ENCODE measurements at places on chromosomes 3 and 15. TPM values are rescaled to one million over a fixed set of nuclear protein-coding genes. Genes with fewer than 3 reads are reported as not detected.
A peak's percentile ranks its signal among the peaks of the same experiment; 100 is the strongest.

DNA sequence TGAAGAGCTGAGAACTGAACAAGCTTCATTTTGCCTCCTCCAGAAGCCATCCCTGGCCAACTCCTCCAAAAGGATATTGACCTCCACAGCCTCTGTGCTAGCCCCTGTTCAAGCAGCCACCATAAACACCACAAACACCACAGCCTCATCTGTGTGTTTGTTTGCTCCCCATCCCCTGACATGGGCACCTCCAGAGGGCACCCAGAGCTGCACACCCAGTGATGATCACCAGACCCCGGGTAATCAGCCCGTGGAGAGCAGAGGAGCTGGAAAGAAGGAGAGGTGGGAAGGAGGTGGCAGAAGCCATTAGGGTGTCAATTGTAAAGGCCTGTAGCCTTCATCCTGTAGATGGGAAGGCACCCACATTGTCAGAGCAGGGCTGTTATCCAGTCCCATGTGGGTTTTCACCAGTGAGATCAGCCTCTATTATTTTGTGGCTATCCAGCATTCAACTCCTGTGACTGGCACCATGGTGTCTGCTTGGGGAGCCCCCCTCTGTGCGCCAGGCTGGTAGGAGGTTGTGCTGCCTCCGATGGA lies 6.8 kb upstream of the WNT7A start:
- H3K4me3 ChIP-seq: no peak overlapping the region
- no peaks in the 10 kb centered on the region for H3K4me1 ChIP-seq
- H3K27me3 ChIP-seq: peaks cover 2% of the 10 kb centered on the region

DNA sequence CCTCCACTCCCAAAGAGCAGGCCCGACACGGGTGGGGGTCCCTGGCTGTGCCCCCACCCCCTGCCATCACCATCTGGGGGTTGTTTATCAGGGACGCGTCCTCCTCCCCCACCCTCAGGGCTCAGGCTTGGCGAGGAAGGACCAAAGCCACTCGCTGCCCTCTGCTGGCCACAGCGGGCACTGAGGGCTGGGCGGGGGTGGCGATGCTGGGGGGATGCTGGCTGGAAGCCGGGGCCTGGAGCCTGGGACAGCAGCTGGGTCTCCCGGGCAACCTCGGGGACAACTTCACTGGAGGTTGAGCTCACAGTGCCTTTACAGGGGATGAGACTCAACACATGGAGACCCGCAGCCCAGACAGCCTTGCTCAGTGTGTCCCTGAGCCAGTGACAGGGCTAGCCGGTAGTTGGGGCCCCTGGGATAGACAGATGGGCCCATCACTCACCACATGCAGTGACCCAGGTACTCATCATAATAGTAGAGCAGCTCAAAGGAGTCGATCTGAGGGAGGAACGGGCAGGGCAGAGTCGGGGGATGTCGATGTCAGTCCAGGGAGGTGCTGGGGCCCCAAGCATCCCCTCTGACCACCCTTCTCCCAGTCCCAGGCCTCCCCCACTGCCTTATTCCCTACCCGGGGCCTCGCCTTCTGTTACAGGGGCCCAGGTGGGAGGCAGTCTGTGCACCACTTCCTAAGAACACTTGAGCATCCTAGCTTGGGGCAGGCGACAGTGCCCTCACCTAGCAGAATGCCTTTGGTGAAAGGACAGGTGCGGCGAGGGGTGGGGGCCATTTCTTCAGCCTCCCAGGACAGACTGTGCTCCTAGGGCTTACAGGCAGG lies 5.9 kb upstream of the CALML4 start:
- H3K36me3 ChIP-seq: no peaks in the 10 kb centered on the region
- no peak overlapping the region for H3K4me3 ChIP-seq
- no peaks in the 10 kb centered on the region for H3K27me3 ChIP-seq
- no peak overlapping the region for H3K27ac ChIP-seq
- H3K4me1 ChIP-seq: peaks cover 2% of the 10 kb centered on the region

- H3K36me3 ChIP-seq: no peaks in the 10 kb centered on the region
- no peak overlapping the region for H3K27ac ChIP-seq
- H3K4me3 ChIP-seq: no peak overlapping the region
- no peaks in the 10 kb centered on the region for H3K27me3 ChIP-seq
Measured at GRCh38 chr15:39243396-39243795, 337.5 kb upstream of the THBS1 start.

DNA sequence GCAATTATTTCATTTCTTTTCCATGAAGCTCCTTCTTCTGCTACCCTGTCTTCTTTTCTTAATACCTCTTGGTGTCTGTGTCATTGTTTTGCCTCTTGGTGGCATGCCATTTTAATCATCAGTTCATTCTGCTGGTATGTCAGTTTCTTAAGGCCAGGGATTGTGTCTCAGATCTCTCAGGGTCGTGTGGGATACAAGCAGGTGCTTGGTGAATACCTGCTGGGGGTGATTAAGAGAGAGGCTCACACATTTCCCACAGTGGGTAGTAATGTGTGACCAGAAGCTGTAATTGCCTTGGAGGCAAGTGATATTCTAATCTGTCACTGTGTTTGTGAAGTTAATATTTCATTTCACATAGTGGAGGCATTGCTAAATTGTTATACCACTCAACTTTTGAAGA lies 361.4 kb upstream of the TRIM42 start:
- DNase-seq: no peak
- H3K4me3 ChIP-seq: no peak overlapping the region
- no peaks in the 10 kb centered on the region for H3K4me1 ChIP-seq
- no peaks in the 10 kb centered on the region for H3K27me3 ChIP-seq

DNA sequence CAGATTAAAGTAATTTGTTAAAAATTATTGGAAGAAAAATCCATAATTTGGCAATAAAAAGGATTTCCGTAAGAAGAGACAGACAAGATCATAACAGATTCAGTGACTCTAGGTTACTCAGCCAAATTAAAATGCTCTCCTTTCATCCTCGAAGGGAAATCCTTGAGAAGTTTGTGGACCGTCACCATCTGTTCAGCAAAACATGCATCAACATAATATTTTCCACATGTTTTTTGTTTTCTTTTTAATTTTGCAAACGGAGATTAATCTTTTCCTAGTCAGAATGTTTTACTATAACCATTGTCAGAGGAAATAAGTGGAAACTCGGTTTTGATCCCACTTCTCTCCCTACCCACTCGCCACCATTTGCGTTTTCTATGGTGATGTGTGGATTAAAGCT lies 128.3 kb downstream of the TMCO5A start:
- H3K27ac ChIP-seq: no peak overlapping the region
- no peaks in the 10 kb centered on the region for H3K27me3 ChIP-seq
- H3K36me3 ChIP-seq: no peaks in the 10 kb centered on the region
- no peaks in the 10 kb centered on the region for H3K4me1 ChIP-seq
- H3K4me3 ChIP-seq: no peak overlapping the region

- no peaks in the 10 kb centered on the region for H3K27me3 ChIP-seq
- H3K27ac ChIP-seq: no peak overlapping the region
- no peaks in the 10 kb centered on the region for H3K36me3 ChIP-seq
- no peak overlapping the region for H3K4me3 ChIP-seq
- H3K4me1 ChIP-seq: no peaks in the 10 kb centered on the region
Measured at GRCh38 chr3:113602256-113602655, 69.9 kb downstream of the SIDT1 start.

- H3K4me3 ChIP-seq: no peak overlapping the region
- H3K36me3 ChIP-seq: no peaks in the 10 kb centered on the region
- peak overlapping the region; percentile 91 for H3K27ac ChIP-seq
- peaks cover 7% of the 10 kb centered on the region for H3K4me1 ChIP-seq
- H3K27me3 ChIP-seq: no peaks in the 10 kb centered on the region
- DNase-seq: no peak
Measured at GRCh38 chr3:172142864-172143451, 103.6 kb downstream of the FNDC3B start.

GRCh38 chr3:17986348-17986816 lies 244.0 kb upstream of the TBC1D5 start:
- no peak overlapping the region for H3K4me3 ChIP-seq
- H3K27ac ChIP-seq: no peak overlapping the region
- H3K4me1 ChIP-seq: no peaks in the 10 kb centered on the region

DNA sequence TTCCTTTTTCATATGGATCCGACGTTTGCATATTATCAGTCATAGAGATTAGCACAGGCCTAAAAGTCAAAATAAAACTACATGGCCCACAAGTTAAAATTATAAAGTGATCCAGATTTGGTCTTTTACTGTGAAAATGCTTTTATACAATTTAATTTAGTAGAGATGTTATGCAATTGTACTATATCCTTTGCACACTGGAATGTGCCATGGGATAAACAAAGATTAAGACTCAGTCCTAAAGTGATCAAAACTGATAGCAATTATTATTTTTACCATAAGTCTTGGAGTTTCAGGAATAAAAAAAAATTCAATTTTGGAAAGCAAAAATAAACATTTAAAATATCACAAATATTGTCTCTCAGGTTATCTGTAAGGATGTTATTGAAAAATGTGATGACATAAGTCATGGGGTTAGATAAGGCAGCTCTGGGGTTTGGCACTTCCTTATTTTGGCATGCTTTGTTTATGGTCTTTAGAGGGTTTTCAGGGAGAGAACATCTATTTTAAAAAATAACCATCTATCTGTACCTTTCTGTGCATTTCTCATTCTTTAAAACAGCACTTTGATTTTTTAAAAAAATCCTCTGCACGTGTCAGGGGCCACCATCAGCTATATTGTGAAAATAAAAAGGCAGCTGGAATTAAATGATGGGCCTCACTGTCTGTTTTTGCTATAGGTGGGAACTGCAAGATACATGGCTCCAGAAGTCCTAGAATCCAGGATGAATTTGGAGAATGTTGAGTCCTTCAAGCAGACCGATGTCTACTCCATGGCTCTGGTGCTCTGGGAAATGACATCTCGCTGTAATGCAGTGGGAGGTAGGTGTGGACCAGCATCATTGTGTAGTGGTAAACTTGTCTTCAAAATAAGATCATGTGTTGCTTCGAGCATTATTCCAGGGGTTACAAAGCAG lies 67.3 kb downstream of the TGFBR2 start:
- no peaks in the 10 kb centered on the region for H3K4me1 ChIP-seq
- H3K27ac ChIP-seq: no peak overlapping the region
- peaks cover 57% of the 10 kb centered on the region for H3K36me3 ChIP-seq
- no peak for DNase-seq
- H3K27me3 ChIP-seq: no peaks in the 10 kb centered on the region

GRCh38 chr3:66407611-66408218 lies 93.1 kb downstream of the LRIG1 start:
- H3K27me3 ChIP-seq: no peaks in the 10 kb centered on the region
- no peak overlapping the region for H3K4me3 ChIP-seq
- H3K4me1 ChIP-seq: peaks cover 25% of the 10 kb centered on the region
- no peak overlapping the region for H3K27ac ChIP-seq

GRCh38 chr3:177770383-177771230 lies 573.3 kb upstream of the TBL1XR1 start:
- H3K4me1 ChIP-seq: no peaks in the 10 kb centered on the region
- H3K36me3 ChIP-seq: no peaks in the 10 kb centered on the region
- no peak overlapping the region for H3K4me3 ChIP-seq

GRCh38 chr15:70854666-70854976 lies 664 bp upstream of the LARP6 start:
- no peak overlapping the region for H3K4me3 ChIP-seq
- peak overlapping the region; percentile 58 for H3K27ac ChIP-seq
- H3K36me3 ChIP-seq: no peaks in the 10 kb centered on the region
- peaks cover 3% of the 10 kb centered on the region for H3K4me1 ChIP-seq

GRCh38 chr3:196275126-196275525 lies 12.4 kb downstream of the PCYT1A start:
- H3K27me3 ChIP-seq: no peaks in the 10 kb centered on the region
- H3K4me1 ChIP-seq: peaks cover 5% of the 10 kb centered on the region
- no peak overlapping the region for H3K27ac ChIP-seq

DNA sequence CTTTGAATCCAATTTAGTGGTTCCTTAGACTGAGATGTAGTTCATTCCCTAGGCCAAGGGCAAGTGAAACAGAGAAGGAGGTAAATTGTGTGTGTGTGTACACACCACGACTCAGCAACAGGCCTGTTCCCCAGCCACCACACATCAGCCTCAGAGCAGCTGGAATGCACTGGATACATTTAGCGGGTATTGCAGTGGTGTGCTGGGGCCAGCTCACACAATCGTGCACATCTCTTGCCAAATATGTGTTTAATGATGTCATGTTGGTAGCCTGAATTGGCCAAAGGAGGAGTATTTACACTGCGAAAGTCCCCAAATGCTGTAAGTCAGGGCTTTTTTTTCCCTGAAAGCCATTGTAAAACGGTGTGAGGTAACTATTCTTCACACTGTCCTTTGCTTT lies 82.3 kb downstream of the RBPMS2 start:
- H3K4me1 ChIP-seq: peaks cover 5% of the 10 kb centered on the region
- no peak overlapping the region for H3K4me3 ChIP-seq
- peaks cover 16% of the 10 kb centered on the region for H3K36me3 ChIP-seq
- peak; percentile 49 for DNase-seq
- no peaks in the 10 kb centered on the region for H3K27me3 ChIP-seq

- no peaks in the 10 kb centered on the region for H3K36me3 ChIP-seq
- H3K27me3 ChIP-seq: no peaks in the 10 kb centered on the region
- H3K4me1 ChIP-seq: peaks cover 13% of the 10 kb centered on the region
- no peak for DNase-seq
Measured at GRCh38 chr3:127477396-127477795, 113.1 kb downstream of the TPRA1 start.

DNA sequence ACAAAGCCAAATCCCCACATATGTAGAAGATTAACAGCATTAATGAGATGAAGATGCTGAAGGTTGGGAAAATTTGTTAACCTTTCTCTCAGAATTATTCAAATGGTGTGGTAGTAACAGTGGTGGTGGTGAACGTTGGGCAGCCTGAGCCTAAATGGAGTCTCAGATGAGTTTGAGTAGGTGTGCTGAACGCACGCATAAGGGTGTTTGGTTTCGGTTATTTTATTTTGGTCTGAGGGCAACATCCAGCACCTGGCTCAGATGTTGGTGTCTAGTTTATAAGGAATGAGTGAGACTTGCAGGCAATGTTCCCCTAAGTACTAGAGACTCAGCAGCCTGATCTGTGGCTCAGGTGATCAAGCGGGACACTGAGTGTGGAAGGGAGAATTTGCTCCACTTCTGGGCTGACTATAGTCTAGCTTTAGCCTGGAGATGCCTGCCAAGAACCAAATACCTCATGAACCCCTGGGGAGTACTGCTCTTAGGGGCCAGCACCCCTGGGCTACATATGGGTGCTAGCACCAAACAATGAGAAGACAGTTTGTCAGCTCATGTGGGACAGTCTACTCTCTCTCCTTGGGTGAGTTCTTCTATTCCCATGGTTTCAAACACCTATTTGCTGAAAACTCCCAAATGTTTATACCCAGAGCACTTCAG lies 39.5 kb upstream of the ATP2C1 start:
- no peaks in the 10 kb centered on the region for H3K27me3 ChIP-seq
- no peaks in the 10 kb centered on the region for H3K36me3 ChIP-seq
- no peak overlapping the region for H3K27ac ChIP-seq

Gene CLEC3B
- polyA plus RNA-seq: 28.8 TPM

Gene PATL2
- 0.32 TPM for polyA plus RNA-seq

Gene FBXO40
- polyA plus RNA-seq: not detected

Gene TMCO5A
- not detected for polyA plus RNA-seq

Gene ZNF860
- polyA plus RNA-seq: not detected
